ENCODE measurements at places on chromosomes 11 and 22.
A peak's percentile ranks its signal among the peaks of the same experiment; 100 is the strongest.

DNA sequence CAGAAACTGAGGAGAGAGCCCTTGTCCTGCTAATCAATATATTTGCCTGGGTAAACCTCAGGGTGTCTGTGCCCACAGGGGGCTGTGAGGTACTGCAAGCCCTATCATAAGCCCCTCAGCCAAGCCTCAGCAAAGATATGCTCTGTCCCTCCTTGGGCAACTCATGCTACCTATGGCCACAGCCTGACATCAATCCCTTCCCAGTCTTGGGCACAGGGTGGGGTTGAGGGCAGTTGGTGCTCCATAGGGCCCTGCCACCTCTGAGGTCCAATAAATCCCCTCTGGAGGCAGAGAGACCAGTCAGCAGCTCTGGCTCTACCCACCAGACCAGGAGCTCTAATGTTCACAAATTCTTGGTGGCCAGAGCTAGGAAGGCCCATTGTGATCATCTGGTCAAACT lies 23.8 kb downstream of the TPBGL start:
- no peak for DNase-seq

DNA sequence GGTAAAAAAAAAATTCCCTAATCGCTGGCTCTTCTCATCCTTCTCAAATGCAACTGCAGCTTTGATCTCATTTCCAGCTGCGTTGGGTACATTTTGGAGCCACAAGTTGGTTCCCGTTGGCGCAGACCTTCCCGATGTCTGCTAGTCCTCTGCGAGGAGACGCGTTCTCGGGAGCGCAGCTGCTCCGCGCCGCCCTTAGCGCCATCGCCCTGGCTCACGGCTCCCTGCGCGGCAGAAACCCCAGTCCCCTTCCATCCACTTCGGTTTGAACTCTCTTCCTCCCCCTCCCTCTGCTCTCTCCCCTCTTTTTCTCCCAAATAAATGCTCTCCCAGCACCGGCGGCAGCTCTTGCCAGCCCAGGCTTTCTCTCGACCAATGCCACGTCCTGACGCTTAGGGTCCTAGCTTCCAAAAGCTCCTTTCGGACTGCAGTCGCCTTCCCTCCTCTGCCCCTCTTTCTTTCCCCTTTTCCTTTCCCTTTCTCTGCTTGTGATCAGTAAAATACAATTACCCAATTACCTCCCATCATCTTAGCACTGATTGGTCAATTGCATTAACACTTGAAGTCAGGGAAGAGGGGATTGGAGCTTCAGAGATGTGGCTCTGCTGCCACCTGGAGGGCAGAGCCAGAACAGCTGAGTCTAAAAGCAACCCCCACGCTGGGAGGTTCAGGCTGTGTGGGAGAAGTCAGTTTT lies 1165.7 kb downstream of the LRRC4C start:
- DNase-seq: peak; percentile 70

GRCh38 chr22:41286639-41287091 lies 678 bp upstream of the RANGAP1 start:
- DNase-seq: no peak

DNA sequence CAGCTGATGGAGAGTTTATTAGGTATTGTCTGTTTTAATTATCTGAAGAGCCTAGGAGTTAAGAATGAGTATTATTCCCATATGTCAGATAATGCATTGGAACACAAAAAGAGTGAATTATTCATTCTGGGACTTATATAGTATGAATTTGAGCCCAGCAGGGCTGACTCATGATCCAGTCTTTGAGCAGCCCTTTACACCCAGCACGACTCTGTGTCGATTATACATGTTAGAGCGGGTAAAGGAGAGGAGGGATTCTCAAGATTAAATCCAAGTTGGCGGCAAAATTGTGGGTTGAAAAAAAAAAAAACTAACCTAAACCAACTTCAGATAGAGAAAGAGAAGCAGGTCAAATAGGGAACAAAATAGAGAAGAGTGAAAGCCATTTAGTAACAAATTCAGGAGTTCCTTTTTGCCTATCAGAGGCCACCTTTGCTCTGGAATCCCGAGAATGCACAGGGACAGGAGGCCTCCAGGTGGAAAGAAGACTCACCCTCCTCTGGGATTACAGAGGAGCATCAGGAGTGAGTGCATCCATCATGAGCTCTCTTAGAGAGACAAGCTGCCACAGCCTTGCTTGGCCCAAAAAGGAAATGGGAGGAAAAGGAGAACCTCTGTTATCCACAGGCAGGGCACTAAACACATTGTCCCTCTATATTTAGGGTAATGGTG lies 3.1 kb downstream of the MRGPRX1 start:
- no peak for DNase-seq

- no peak for DNase-seq
These were observed 4.8 kb downstream of the BEST1 start for GRCh38 chr11:61954851-61955421.

DNA sequence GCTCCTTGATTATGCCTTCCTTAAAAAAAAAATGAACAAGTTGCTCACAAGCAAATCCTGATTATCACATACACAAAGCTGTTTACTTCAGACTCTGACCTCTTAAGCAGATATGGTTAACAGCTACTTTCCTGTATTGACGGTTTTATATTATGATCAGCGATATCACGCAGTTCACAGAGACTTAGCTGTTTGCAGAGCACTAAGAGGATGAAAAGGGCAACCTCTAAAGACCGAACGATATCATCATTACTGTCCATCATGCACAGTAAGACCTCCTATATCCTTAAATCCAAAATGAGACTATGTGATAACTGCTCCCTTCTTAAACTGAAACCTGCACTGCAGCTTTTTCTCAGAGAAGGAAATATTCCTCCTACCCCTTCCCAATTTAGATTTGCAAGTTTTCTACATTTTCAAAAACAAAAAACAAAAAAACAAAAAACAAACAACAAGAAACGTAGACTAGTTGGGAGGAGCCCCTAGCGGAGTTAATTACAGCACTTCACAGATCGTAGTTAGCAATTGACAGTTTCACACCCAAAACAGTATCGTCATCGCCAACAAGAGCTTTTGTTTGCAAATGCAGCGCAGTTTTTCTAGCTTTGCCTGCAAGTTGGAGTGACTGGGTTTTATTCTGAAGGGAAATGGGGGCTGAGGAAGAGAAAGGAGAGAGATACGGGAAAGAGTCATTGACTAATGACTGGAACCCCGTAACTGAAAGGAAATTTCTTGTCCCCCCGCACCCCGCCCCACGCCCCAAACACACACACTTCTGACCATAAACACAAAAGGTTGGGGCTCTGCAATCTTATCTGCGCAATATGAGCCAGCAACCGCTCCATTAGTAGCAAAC lies 1.2 kb downstream of the DDX6 start:
- DNase-seq: no peak

- DNase-seq: no peak
These were observed 32.0 kb downstream of the SLC1A2 start for GRCh38 chr11:35387111-35387982.

DNA sequence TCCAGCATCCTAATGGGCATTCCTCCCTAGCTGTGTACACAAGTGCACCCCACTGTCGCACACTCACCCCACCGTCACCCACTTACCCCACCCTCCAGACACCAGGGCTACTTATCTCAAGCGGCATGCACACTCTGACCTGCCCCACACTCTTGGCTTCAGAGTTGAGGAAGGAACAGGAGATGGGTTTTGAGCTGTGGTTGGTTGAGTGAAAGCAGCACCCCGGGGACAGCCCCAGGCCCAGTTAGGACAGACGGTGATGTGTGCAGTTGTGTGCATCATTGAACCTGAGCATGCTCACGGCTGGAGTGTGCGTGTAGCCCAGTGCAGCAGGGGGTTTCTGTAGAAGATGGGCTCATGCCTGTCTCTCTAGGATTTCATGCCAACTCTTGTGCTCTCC lies 32.5 kb downstream of the AHNAK start:
- DNase-seq: no peak

- DNase-seq: no peak
These were observed 3.1 kb downstream of the CERK start for GRCh38 chr22:46734830-46735453.

DNA sequence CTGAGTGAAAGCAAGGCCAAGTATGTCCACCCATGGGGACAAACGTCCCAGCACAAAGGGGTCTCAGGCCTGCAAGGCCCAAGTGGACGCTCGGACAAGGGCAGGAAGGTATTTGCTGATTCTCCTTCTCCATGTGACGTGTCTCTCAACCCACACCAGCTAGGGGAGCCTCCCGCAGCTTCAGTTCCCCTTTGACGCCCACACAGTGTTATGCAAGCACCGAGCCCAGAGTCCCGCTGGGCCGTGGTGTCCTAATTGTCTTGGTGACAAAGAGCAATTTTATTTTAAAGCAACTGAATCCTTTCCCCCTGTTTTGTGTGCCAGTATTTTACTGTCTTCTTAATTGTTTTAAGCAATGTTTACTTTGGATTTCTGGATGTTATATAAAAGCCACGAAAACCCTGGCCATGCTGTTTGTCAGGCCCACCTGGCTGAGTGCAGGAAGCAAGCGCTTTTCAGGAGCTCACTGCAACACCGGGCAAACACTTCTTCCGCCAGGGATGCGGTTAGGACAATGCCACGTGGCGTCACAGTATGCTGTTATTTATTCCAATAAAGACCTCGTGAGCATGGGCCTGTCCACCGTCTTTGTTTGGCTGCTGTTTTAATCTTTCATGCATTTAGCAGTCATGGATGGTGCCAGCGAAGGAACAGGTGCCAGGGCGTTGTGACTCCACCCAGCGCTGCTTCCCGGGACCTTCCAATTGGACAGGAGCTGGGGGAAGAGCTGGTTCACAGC lies 8.2 kb upstream of the PARVG start:
- no peak for DNase-seq

DNA sequence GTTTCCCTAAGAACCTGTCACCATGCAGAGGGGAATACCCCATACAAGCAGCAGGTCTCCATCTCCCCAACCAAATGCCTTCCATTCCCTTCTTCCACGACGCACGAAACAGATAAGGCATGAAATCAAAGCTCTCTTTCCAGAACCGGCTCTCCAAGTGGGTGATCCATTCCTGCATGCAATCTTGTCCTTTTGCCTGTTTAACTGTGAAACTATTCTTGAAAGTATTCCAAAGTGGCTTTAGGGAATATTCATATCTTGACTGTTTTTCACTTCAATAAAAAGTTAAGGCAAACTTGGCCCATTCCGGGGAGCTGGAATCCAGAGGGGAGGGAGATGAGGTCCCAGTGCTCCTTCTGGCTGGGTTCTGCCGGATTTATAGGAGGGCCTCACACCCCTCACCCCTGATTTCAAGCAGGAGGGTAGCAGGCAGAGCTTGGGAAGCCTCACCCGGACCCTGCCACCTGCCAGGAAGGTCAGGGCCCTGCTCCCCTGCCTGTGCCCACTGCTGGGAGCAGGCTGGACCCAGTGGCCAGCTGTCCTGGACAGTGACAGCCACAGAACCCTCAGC lies 60.9 kb downstream of the SCGB1A1 start:
- no peak for DNase-seq

- no peak for DNase-seq
These were observed 278 bp downstream of the ROM1 start for GRCh38 chr11:62613291-62613778.

- no peak for DNase-seq
These were observed 29.3 kb upstream of the TCF20 start for GRCh38 chr22:42299586-42300258.

DNA sequence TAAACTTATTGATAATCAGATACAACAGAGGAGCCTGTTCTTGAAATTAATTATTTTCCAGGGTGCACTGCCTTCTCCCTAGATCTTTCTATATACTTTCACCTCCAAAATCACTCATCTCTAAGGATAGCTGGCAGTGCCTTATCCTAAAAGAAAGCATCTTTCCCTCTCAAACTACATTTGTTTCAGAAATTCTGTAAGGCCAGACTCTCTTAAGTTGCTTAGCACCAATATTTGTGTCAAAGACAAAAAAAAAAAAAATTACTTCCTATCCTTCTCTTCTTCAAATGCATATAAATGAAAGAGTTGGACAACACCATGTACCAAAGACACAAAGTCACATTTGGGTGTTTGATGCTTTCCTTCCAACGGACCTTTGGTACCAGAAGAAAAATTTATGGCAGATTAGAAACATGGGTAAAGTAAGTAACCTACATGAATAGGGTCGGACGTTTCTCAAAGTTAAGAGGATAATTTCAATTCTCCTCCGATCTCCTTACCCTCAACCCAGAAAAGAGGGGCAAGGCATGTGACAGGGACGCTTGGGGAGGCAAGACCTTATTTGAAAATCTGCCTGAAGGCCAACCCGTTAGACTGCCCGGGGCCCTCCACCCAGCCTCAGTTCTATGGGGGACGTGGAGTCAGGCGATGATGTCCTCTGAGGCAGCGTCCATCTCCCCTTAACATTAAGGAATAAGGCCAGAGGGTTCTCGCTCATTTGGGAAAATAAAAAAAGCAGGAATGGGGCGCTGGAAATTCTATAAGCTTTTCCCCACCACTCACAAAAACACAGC lies 66.3 kb downstream of the ETS1 start:
- DNase-seq: no peak

DNA sequence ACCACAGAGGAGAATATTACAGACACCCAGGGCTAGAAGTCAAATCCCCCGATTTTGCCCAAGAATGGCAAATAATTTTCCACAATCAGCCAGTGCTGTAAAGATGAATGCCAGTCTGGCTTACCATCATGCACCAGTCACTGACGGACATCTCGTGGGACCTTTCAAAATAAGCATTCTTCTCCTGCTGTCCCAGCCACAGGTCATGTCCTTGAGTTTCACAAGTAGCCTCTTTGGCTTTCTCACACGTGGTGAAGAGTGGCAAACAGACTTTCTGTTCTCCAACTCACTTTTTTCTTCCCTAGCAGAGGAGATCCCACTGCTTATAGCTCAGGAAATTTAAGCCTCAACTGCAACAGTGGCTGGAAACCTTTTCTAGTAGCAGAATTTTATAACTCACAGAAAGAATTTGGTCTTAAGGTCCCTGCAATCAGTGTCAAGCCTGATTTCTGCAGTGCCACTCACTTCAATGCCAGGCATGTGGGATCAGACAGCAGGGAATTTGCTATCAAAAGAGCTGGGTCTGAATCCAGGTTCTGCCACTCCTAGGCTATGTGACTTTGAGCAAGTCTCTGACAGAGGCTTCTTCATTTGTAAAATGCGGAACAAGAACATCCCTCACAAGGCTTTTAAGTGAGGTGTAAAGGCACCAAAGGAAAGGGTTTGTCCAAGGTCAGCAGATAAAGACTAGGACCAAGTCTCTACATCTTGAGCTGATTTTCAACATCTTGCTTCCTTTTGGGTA lies 3.6 kb downstream of the PIK3IP1 start:
- DNase-seq: no peak

- DNase-seq: no peak
These were observed 18.8 kb upstream of the AMPD3 start for GRCh38 chr11:10436224-10436623.

- peak; percentile 3 for DNase-seq
These were observed 184.4 kb upstream of the NARS2 start for GRCh38 chr11:78759071-78759470.

All from NCI-H1436 (cell line).